ENCODE measurements at places on chromosomes 2 and 18.

DNA sequence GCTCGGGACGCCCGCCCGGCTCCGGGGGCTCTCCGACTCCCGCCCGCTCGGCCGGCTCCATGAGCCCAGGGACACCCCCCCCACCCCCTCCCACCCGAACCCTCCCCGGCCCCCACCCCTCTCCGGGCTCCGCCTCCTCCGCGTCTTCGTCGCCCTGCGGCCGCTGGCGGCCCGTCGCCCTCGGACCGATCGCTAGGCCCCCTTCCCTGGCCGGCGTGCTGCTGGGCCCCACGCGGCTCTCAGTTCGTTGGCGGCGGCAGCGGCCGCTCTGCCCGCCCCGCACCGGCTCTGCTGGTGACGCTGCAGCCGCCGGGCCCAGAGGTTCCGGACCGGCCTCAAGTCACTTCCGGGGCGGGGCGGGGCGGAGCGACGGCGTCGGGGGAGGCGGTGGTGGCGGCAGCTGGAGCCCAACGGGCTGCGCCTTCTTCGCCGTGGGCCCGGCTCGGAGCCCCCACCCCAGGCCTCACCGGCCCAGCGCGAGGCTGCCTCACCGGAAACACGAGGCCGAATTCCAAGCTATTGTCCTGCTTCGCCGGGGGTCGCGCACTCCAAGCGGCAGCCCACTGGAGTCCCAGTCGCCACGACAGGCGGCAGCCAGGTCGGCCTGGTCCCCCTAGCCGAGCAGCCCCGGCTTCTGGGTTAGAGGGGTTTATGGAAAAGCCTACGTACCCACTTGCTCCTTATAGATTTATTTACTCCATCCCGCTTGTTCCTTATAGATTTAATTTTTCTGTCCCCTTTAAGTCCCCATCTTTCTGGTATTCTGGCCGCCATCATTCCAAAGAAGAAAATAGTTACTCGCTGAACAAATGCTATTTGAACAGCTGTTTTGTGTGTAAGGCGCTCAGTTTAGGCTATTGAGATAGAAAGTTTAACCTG, at the start of gene PSME4:
PSME4 (minus strand) TSS at position 270 of the 879 bp plus-strand sequence; CDS start at position 61, 209 bp downstream.
- peak; percentile 94 for DNase-seq

GRCh38 chr18:28256166-28256565, 79.2 kb upstream of the CDH2 start:
- no peak for DNase-seq

DNA sequence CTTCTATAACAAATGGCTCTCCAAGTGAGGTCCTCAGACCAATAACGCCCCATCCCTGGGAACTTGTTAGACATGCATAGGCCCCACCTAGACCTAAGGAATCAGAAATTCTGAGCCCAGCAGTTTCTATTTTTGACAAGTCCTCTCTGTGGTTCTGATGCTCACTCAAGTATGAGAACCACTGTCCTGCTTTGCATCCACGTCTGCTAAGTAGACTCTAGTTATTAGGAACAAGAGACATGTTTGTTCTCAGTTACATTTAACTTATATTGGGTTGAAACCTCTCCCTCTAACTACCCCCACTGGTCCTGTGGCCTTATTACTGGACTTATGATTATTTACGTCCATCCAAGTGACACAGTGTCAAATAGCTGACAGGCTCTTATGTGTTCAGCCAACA, 70.3 kb downstream of the TMEM17 start:
- DNase-seq = no peak

DNA sequence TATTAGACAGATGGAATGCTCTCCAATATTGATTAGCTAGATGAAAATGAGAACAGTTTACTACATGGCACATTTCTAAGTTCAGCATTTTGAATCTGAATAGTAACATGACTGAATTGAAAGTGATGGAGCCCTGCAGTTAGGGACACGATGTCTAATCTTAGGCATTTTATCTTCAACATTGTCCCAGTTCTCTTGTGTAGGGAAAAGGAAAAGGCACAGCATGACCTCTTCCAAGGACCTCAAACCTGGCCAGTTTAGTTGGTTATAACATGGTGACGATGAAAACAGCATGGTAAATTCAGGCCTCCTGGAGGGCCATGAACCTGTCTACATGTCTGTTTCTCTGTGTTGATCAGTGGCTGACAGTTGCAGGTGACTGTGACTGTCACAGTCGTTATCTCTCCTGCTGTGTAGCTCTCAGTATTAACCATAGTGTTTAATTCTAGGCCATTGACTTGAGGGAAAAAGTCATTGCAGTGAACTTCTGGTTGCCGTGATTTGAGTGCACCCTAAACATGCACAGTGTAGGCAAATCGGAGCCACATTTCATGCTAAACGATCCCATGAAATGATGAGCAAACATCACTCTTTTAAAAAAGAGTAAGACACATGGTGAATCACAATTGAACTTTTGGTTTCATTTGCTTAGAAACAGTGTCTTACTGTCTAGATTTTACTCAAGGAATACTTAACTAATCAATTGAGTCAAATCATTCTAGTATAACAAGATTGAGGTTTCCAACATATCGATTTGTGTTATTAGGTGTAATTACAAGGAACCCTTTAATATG, 129.7 kb downstream of the PHLPP1 start:
- no peak for DNase-seq

DNA sequence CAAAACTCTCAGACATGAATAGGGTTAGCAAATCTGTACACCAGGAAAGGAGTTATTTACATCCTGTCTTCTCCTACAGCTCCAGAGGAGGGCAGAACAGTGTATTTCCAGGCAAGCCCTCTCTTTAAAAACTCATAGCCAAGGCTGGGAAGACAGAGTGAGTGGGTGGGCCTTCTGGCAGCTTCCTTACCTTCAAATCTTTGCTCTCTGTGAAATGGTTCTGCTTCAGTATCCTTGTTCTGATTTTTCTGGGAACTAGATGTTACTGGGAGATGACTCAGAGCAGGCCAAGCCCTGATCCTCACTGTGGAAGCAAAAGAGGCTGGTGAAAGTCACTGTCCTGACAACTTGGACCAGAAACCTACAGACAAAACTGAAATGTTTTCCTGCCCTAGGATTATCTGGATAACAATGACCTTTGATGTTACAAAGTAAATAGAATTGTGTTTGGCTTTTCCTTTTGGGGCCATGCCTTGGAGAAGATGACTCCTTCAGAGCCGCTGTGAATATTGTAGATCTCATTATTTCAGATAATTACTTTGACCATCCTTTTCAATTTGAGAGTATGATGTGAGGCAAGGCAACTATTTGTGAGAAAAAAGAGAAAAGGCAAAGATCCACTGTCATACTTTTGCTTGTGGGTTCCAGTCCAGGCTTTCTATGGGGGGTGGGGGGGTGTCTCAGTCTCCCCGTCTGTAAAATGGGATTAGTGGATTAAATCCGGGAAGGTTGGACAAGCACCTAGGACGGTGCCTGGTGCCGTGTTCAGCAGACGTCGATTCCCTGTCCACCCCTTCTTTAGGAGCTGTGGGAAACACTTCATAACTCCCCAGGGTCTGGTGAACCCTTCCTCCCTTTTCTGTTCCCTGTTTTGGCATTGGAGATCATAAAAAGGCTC, 644 bp upstream of the QPCT start:
- DNase-seq = peak; percentile 27

GRCh38 chr2:67871686-67872412, 191.0 kb downstream of the C1D start:
- DNase-seq = peak; percentile 93

DNA sequence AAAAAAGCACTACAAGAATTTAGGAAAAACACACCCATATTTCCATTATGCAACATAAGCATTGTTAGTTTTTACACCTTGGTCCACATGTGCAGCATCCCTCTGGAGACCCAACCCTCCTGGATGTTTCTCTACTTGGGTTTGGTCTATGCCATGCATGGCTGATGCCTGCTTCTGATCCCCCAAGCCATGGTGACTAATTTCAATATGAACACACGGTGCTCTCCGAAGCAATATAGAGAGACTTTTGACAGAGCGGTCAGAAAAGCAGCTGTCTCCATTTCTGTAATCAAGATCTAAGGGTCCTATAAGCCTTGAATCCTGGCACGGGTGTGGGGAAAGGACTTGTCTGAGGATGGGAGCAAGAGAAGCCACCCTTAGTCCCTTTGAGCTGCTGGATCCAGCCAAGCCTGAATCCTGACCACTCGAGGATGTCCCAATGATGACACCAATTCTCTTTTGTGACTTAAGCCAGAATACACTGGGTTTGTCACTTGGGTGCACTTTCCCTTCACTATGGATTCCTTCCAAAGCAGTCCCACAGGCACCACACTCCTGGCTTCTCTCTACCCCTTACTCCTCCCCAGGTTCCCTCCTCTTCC, 91.5 kb downstream of the ACTR2 start:
- no peak for DNase-seq

GRCh38 chr2:28588292-28588670, 92.4 kb downstream of the PLB1 start:
- DNase-seq = peak; percentile 16

DNA sequence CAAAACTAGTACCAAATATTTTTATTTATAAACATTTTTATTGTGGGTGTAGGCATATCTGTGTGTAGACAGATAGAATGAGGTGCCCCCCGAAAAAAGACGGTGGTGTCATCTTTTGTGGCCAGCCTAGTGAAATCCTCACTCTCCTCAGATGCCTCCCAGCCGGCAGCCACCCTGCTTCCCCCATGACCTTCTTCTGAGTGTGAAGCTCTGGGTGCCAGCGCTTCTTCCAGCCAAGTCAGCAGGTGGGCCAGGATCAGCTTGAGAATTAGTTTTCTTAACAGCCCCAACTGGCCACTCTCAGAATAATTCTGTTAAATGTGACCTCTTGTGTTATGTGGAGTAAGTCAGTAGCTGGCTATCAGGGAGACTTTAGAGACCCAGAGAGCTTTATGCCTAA, 229.6 kb upstream of the FOSL2 start:
- DNase-seq = no peak

DNA sequence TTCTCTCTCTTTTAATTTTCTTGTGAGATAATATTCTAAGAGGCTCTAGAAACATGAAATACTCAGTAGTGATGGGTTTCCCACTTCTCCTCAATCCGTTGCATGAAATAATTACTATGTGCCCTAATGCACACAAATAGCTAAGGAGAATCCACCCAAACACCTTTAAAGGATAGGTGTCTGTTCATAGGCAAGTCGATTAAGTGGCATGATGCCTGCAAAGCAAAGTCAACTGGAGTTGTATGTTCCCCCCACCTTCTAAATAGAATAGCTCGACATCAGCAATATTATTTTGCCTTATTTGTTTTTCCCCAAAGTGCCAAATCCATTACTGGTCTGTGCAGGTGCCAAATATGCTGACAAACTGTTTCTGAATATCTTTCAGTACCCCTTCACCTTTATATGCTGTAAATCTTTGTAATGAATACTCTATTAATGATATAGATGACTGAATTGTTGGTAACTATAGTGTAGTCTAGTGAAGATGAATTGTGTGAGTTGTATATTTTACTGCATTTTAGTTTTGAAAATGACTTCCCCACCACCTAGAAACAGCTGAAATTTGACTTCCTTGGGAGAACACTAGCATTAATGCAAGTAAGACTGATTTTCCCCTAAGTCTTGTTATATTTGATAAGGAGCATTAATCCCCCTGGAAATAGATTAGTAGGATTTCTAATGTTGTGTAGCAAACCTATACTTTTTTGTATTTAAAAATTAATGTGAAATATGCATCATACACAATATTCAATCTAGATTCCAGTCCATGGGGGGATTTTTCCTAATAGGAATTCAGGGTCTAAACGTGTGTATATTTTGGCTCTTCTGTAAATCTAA, 9.0 kb downstream of the TBR1 start:
- no peak for DNase-seq

GRCh38 chr18:55790296-55790695, 202.3 kb upstream of the TCF4 start:
- DNase-seq = no peak

DNA sequence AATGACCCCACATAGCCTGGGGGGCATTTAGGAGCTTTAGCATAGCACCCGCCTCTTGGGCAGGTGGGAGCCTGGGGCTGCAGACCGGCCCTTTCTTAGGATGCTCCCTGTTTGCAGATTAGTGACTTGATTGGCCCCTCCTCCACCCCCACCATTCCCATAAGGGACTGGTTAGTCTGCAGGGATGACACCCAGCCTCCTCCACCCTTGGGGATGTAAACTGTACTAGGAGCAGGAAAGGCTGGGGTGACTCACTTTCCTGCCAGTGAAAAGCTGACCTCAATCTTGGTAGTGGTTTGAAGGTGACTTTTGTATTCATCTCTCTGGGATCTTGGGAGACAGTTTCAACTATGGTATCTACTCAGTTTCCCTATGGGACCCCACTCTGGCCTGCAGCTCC, 24.2 kb downstream of the CTIF start:
- peak; percentile 83 for DNase-seq

DNA sequence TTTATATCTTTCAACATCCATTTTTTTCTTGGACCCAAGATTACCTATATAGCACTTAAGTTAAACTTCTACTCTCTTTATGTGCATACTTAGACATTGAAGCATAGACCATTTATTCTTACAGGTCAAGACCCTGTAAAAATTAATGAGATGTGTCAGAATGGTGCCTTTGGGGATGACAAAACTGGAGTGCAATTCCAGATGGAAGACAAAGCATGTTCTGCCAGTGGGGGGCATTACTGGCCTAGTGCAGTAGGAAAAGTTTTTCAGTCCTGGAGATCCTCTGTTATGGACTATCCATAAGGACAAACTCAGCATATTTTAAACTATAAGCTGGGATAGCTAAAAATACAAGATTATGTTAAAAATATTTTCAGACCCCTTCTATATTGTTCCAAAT, 57.8 kb upstream of the MMADHC start:
- DNase-seq = peak; percentile 54

DNA sequence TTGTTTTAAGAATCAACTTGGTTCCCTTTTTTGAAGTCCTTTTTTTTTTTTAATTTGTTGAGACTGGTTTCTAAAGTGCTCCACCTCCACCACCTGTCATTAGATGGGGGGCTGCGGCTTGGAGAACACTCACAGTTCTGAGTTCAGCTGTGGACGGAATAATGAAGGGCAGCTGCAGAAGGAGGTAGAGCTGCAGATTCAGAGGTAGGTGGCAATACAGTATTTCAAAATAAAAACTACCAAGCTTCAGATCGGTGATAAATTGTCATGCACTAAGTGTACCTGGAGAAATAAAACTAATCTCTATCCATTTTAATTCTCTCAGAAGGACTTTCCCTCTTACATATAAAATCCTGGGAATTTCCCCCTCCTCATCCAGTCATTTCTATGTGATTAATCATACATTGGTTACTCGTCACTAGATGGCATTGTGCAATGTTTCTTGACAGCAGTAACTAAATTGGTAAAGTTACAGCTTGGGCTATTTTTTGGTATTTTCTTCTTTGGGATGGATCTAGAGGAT, 81.1 kb upstream of the SLC39A10 start:
- peak; percentile 43 for DNase-seq

DNA sequence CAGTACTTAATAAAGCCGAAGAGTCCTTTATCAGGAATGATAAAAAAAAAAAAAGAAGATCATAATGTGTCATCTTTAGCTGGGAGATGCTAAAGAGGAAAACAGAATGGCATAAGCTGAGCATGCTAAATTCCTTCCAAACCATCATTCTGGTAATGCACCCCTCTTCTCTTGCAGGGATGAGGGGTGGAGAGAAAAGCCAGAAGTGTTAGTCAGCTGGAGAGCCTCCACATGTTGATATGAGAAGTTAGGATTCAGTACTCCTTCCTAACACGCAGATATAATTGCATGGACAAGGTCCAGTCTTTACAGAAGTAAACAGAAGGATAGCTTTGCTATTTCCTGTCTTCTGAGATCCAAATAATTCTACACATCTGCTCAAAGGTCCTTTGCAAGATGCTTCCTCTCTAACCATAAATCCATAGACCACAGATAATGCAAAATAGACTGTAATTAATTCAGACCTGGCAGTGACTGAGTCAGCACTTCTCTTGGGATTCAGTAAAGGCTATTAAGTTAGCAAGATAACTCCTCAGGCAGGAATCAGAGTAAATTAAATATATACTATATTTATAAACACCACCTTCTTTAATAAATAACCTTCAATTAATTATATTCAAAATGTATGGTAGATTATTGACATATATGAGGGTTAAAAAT, 930.0 kb upstream of the KLHL29 start:
- no peak for DNase-seq
